ENCODE measurements at places on chromosomes 2 and 18. TPM values are rescaled to one million over a fixed set of nuclear protein-coding genes. Genes with fewer than 3 reads are reported as not detected.
A peak's percentile ranks its signal among the peaks of the same experiment; 100 is the strongest.

RTP5 gene
- total RNA-seq: not detected

PKDCC gene
- 65.5 TPM for total RNA-seq

GPR155 gene
- 6.3 TPM for total RNA-seq

ERICH2 gene
- total RNA-seq: 5.6 TPM

DNA sequence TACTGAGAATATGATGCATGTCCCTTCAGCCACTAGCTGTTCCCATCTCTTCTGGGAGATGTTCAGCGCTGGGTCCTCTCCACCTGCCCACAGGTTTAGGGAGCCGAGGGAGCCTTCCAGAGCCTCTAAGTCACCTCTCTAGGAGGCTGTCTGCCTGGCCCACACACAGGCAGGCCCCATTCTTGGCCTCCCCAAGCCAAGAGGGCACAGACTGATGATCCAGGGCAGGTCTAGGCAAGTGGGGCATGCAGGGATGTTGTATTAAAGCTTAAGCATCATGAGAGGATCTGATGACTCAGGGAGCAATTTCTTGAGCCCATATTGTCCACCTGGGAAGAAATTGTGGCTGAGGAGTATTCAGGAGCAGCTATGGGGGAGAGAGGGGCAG lies 19.9 kb downstream of the TMSB10 start:
- H3K27ac ChIP-seq: peak overlapping the region; percentile 15
- H3K36me3 ChIP-seq: no peaks in the 10 kb centered on the region
- peaks cover 26% of the 10 kb centered on the region for H3K4me1 ChIP-seq
- no peak for DNase-seq
- H3K4me3 ChIP-seq: no peak overlapping the region

- peaks cover 7% of the 10 kb centered on the region for H3K27me3 ChIP-seq
- no peak overlapping the region for H3K4me3 ChIP-seq
- H3K36me3 ChIP-seq: no peaks in the 10 kb centered on the region
- H3K27ac ChIP-seq: no peak overlapping the region
- DNase-seq: peak; percentile 42
These were observed 13.1 kb downstream of the ZAP70 start for GRCh38 chr2:97726261-97727064.

DNA sequence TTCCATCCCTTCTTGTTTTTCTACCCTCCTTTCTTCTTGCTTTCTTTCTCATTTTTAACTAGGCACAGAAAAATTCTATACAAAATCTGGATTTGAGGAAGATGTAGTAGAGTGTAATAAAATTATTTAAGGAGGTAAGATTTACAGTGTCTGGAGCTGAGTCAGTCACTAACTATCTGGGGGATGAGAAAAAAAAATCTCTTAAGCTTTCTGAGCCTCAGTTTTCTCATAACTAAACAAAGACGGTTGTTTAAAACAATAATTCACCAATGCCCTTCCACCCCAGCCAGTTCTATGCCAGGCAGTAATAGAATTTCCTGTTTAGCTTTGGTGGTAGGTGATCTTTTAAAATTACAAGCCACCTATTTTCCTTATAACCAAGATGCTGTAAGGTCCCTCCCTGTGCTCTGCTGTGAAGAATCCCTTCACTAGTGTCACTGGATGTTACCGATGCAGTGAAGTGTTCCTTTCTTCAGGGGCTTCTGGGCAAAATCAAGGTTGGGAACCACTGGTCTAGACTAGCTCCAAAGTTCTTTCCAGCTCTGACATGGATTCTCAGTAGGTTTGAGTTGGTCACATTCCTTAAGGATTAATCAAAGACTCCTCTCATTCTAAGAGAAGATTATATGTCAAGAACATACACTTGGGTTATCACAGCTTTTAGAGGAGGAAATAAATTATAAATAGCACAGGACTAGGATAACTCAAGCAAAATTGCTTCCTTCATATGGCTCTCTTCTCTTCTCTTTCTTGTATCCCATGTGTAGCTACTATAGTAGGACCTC lies 289.0 kb downstream of the CDH2 start:
- H3K27ac ChIP-seq: no peak overlapping the region
- H3K36me3 ChIP-seq: no peaks in the 10 kb centered on the region
- H3K27me3 ChIP-seq: no peaks in the 10 kb centered on the region
- H3K4me3 ChIP-seq: no peak overlapping the region
- DNase-seq: no peak

- peaks cover 6% of the 10 kb centered on the region for H3K4me1 ChIP-seq
- H3K27ac ChIP-seq: no peak overlapping the region
- H3K27me3 ChIP-seq: no peaks in the 10 kb centered on the region
- no peaks in the 10 kb centered on the region for H3K36me3 ChIP-seq
- H3K4me3 ChIP-seq: no peak overlapping the region
These were observed 312.4 kb upstream of the MEIS1 start for GRCh38 chr2:66122516-66122915.

DNA sequence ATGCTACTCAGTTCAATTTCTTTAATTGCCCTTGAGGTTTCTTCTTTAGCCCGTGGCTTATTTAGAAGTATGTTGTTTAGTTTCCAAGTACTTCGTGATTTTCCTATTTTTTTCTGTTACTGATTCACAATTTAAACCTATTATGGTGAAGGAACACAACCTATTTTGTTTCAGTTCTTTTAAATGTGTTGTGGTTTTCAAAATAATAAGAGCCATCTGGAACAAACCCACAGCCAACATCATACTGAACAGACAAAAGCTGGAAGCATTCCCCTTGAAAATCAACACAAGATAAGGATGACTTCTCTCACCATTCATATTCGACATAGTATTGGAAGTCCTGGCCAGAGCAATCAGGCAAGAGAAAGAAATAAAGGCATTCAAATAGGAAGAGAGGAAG lies 155.2 kb downstream of the GALNT1 start:
- no peak for DNase-seq
- no peaks in the 10 kb centered on the region for H3K27me3 ChIP-seq
- H3K36me3 ChIP-seq: no peaks in the 10 kb centered on the region
- no peak overlapping the region for H3K4me3 ChIP-seq

DNA sequence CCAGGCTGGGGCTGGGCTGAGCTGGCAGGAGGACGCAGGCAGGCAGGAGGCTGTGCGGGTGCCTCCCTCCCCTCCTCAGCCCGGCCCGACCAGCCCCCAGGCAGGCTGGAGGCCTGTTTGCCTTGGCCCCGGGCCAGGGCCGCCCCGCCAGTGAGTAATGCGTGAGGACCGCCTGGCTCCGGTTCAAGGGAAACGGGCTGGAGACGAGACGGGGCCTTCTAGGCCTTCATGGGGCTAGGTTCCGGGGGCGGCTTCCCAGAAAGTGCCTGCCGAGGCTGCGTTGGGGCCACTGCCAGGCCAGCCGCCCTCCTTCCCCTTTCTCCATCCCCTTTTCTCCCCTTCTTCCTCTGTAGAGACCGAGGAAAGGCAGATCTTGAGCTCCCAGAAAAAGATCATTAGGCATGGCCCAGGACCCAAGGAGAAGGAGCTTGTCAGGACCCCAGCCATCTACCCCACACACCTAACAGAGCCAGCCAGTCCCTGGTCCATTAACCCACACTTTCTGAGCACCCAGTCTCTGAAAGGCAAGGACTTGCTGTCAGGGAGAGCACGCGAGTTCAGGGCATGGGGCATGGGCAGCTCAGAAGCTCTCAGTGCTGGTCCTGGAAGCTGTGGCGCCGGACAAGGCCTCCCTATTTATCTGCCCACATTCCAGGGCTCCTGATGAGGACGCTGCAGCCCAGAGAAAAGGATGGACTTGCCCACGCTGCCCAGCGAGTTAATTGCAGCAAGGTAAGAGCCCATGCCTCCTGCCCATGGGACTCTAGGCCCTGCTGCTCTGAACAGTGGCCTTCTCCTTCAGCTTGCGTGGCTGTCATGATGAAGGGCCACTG lies 48.5 kb downstream of the SMAD7 start:
- H3K27me3 ChIP-seq: no peaks in the 10 kb centered on the region
- H3K4me3 ChIP-seq: no peak overlapping the region
- H3K36me3 ChIP-seq: no peaks in the 10 kb centered on the region
- peaks cover 24% of the 10 kb centered on the region for H3K4me1 ChIP-seq

GRCh38 chr18:7844418-7844817 lies 277.3 kb downstream of the PTPRM start:
- H3K36me3 ChIP-seq: no peaks in the 10 kb centered on the region
- no peaks in the 10 kb centered on the region for H3K27me3 ChIP-seq
- H3K27ac ChIP-seq: no peak overlapping the region
- no peaks in the 10 kb centered on the region for H3K4me1 ChIP-seq
- H3K4me3 ChIP-seq: no peak overlapping the region

DNA sequence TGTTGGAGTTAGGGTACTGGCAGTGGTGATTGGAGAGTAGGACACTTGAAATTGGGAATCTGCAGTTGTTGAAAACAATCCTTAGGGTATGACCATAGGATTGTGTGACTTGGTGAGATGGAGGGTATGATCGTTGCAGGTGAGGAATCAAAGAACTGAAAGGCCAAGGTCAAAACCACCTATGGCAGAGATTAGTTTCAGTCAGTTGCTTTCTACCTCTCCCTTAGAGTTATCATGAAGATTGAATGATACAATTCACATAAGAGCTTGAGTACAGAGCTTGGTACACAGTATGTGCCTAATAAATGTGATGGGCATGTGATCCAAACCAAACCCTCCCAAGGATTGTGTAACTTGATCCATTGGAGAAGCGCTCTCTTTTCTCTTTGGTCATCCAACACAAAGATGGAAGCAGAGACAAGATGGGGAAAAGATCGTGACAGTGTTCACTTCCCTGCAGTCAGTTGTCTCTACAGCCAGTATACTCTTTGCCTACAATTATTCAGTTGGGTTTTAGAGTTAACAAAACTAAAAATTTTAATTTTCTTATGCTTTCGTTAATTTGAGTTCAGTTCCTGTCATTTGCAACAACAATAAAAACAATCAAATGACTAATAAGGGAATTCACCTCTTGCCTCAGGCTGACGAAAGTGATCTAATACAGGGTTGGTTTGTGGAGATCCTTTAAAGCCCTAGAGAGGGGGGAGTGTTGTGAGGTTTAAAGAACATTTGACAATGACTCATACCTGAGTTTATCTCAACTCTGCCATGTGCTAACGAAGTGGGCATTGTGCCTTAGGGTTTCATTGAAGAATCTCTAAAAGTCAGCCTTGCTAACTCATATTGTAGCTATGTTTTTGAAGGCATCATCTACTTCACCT lies 14.8 kb upstream of the SMAD2 start:
- no peak overlapping the region for H3K4me3 ChIP-seq
- no peaks in the 10 kb centered on the region for H3K4me1 ChIP-seq
- no peak for DNase-seq
- no peaks in the 10 kb centered on the region for H3K36me3 ChIP-seq
- no peaks in the 10 kb centered on the region for H3K27me3 ChIP-seq
- no peak overlapping the region for H3K27ac ChIP-seq
